ENCODE measurements at places on chromosomes 12 and 14.
A peak's percentile ranks its signal among the peaks of the same experiment; 100 is the strongest.

GRCh38 chr12:15522574-15523187 lies 200.4 kb downstream of the PTPRO start:
- DNase-seq: peak; percentile 54

DNA sequence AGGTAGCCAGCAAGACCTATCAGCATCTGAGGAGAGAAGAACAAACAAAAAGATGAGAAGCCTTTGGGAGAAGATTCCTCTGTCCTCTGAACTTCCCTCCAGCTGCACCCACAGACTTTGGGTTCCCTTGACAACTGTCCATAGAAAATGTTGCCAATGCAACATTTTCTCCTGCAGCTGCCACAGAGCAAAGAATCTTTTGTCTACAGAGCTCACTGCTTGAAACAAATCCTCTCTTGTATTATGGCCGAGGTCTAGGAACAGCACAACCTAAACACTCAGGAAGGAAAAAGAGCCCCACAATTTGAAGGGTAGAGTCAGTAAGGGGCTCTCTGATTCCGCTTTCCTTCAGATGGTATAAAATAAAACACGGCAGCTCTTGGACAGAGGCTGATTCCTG lies 14.3 kb downstream of the POMT2 start:
- no peak for DNase-seq

DNA sequence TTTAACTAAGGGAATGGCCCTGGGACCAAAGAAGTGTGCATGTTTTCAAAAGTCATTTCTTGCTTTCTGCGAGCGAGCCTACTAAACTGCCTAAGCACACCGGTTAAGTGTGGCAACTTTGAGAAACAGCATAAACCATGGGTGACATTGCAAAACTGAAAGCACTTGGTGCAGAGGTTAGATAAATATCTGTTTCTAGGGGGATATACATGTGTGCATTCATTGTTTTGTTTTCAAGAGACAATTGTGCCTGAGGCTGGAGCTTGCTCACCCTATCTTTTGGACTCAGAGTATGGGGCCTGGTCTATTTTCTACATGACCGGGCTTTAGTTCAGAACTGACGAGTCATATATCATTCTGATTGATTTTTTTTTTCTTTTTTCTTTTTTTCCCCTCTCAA lies 923.4 kb downstream of the NRXN3 start:
- DNase-seq: no peak

- no peak for DNase-seq
Observed at GRCh38 chr12:95796225-95796981, 5.8 kb upstream of the NTN4 start.

- no peak for DNase-seq
Observed at GRCh38 chr12:116666305-116666673, 71.6 kb downstream of the SPRING1 start.

- no peak for DNase-seq
Observed at GRCh38 chr12:34206061-34206785, 183.9 kb downstream of the ALG10 start.

GRCh38 chr14:79924551-79924950 lies 286.8 kb downstream of the DIO2 start:
- no peak for DNase-seq

DNA sequence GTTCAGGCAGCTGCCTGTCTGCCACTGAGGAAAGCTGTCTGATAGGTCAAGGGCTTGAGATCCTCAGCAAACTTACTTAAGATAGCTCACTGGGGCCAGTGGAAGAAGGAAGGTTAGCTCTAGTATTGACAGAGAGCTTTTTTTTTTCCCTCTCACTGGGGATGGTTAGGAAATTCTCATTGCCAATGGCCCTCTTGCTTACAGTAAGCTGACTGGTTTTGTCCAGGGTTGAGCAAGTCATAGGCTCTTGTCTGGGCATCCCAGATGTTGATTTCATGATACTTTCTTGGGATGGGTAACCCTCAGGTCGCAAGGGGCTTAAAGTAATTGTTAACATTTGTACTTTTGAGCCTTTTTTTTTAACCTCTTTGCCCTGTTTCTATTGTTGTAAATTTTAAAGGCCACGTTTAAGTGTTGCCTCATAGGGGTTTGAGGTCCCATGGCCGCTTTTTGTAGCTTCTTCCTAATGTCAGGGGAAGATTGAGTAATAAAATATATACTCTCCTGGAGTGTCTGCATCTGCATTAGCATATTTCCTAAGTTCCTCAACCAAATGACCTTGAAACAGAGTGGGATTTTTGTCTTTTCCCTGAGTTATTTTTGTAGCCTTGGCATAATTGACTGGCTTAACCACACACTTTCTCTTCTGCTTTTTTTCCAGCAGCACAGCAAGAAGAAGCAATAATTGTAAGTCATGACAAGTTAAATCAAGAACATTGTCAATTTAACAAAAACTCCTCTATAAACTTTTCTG lies 716.0 kb downstream of the LRFN5 start:
- DNase-seq: no peak

- DNase-seq: peak; percentile 58
Observed at GRCh38 chr14:75165586-75166391, 10.6 kb downstream of the TMED10 start.

DNA sequence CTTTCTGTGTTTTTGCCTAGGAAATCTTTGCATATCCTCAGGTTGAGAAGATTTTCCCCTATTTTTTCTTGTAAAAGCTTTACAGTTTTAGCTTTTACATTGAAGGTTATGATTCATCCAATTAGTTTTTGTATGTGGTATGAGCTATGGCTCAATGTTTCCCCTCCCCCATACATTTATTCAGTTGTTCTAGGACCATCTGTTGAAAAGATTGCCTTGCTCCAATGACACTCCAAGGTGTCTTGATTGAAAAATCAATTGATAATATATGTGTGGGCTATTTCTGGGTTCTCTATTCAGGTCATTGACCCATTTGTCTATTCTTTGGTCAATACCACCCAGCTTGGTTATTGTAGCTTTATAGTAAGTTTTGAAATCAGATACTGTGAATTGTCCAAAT lies 42.6 kb downstream of the LRTM2 start:
- DNase-seq: no peak

- DNase-seq: no peak
Observed at GRCh38 chr12:59626382-59626781, 30.6 kb downstream of the SLC16A7 start.

GRCh38 chr12:26273811-26274210 lies 78.4 kb downstream of the SSPN start:
- DNase-seq: peak; percentile 36

GRCh38 chr14:39762576-39763401 lies 330.6 kb upstream of the FBXO33 start:
- DNase-seq: no peak

GRCh38 chr12:112875608-112876007 lies 31.2 kb upstream of the OAS1 start:
- DNase-seq: no peak

DNA sequence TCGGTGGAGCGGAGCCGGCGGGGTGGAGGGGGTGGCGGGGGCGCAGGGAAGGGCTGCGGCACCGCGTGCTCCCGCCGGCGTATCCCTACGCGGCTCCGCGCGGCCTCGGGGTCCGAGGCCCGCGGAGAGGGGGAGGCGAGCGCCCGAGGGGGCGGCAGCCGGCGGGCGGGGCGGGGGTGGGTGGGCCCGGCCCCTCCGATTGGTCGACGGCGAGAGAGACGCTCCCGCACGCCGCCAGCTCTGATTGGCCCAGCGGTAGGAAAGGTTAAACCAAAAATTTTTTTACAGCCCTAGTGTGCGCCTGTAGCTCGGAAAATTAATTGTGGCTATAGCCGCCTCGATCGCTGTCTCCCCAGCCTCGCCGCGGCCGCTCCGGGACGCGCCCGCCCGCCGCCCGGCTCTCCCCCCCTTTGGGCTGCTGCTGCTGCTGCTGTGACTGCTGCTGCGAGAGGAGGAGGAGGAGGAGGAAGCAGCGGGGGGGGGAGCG lies at the start of gene FOXG1:
FOXG1 (plus strand) TSS at position 319 of the 487 bp plus-strand sequence. CDS start 493 bp downstream, outside the sequence.
- DNase-seq: peak; percentile 98

DNA sequence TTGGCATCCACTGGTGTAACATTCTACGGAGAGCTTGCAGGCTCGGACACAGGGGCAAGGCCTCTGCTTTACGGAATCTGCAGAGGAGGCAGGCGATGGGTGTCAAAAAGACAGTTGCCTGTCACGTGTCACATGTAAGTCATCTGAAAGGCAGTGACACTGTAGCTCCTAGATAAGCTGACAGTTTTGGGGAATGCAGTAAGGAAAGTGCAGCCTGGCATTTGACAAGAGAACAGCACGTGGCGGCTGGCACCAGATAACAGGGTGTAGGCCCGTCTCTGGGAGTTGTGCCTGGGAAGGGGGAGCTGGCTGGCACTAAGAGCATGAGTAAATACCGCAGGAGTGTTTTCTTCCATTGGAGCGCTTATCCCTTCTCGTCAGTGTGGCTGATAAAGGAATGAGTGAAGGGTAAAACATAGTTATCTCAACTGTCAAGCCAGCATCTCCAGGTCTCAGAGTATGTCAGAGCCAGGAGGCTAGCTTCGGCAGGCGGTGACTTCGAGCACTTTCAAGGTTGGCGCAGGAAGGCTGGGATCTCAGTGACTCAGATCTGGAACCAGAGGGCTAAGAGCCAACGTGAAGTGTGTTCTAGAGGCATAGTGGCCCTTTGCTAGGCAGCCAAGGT lies 26.1 kb downstream of the ADCK1 start:
- no peak for DNase-seq

DNA sequence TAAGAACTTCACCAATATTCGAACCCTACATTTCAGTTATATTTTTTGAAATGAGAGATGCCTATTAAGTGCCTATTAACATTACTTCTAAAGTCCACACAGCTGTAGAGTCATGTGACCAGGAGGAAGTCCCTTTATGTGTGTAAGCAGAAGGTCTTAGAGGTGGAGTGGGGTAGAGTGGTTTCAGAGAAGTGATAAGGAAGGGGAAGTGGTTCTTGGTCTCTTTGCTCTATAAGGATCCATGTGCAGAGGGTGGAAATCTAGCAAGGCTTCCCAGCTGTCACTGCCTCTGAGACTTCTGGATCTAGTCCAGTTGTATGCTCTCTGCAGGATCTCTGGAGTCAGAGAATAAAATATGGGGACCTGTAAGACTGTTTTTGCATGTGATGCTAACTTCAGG lies 673.9 kb downstream of the FLRT2 start:
- DNase-seq: no peak

- DNase-seq: no peak
Observed at GRCh38 chr14:38233218-38233617, 22.7 kb downstream of the CLEC14A start.

GRCh38 chr14:37138898-37139297 lies 33.5 kb downstream of the SLC25A21 start:
- DNase-seq: no peak

DNA sequence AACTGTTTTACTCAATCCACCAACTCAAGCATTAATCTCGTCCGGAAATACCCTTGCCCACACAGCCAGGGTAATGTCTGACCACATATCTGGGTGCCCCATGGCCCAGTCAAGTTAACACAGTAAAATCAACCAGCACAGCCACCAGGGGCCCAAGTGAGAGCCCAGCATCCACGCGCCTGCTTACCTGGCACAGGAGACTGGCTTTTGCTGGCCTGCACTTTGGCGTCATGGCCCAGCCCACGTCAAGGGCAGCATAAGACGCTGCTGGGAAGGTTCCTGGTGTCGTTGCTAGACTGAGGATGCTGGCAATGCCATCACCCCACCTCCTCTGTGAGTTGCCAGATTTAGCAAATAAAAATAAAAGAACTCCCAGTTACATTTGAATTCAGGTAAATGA lies 53.6 kb upstream of the BCL11B start:
- DNase-seq: no peak

DNA sequence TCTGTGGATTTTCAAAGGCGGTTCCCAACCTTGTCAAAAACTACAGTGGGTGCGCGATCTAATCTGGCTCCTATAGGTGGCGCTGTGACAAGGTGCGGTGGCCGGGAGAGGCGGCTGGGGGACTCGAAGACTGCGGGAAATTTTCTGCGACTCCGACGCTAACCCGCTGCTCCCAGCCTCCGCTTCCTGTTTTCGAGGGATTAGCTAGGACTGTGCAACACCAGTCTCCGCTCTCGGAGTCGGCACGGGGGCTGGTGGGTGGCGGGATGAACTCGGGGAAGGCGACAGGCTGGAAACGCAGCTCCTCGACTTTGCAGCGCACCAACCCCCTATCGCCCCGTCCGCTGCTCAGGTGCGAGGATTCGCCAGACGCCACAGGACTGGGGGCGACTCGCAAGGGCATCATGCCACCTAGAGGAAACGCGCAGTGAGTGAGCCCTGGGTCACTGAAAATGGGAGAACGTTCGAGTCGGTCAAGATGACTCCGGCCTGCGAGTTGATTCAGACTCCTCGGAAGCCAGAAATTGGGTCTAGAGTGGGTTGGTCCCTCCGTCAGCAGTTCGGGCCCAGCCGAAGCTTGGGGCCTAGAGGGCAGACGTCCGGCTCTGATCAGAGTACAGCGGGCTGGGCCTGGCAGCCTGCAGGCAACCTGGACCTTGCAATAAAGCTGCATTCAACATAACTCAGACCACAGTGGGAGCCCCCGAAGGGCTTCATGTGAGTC lies 5.5 kb upstream of the PAX9 start:
- DNase-seq: peak; percentile 37

DNA sequence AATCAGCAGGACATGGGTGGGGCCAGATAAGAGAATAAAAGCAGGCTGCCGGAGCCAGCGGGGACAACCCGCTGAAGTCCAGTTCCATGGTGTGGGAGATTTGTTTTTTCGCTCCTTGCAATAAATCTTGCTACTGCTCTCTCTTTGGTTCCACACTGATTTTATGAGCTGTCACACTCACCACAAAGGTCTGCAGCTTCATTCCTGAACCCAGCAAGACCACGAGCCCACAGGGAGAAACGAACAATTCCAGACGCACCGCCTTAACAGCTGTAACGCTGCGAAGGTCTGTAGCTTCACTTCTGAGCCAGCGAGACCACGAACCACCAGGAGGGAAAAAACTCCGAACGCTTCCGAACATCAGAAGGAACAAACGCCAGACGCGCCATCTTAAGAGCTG lies 2.8 kb upstream of the CNIH1 start:
- DNase-seq: peak; percentile 11

DNA sequence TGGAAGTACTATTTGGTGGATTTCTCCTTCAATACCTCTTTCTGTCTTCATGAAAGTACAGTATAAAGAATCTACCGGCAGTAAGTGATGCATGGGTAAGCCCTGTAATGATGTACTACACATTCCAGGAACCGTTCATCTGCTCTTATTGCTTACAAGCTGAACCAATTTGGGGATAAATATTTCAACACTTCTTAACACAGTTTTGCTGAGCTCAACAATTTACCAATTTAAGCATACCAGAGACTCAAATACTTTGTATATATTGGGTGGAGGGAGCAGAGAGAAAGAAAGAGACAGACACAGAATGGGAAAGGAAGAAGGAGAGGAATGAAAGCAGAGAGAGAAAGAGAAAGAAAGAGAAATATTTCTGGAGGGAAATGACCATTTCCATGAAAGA lies 821.1 kb upstream of the FLRT2 start:
- DNase-seq: no peak

DNA sequence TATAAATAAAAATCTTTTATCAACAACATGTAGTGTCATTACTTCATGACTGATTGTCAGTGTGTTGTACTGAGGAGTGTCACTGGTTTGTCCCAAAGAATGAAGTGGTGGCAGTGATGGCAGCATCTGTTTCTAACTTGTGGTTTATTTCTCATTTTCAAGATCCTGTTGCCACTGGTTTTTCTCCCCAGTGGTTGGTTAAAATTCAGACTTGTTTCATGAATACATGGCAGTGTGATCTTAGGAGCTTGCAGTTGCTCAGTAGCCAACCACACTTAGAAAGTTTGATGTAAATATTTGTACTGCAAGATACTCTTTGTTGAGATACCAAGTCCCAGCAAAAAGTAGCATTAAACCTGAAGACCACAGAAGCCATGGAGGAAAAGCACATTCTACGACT lies 69.8 kb downstream of the PLEKHA5 start:
- DNase-seq: no peak

Measured in astrocyte of the hippocampus (primary cell).